MCF 10A (cell line): ENCODE measurements at places on chromosomes 2 and 18. TPM values are rescaled to one million over a fixed set of nuclear protein-coding genes. Genes with fewer than 3 reads are reported as not detected.
A peak's percentile ranks its signal among the peaks of the same experiment; 100 is the strongest.

GRCh38 chr2:19272941-19273470 is 85.4 kb downstream of the OSR1 start:
- DNase-seq = no peak

DNA sequence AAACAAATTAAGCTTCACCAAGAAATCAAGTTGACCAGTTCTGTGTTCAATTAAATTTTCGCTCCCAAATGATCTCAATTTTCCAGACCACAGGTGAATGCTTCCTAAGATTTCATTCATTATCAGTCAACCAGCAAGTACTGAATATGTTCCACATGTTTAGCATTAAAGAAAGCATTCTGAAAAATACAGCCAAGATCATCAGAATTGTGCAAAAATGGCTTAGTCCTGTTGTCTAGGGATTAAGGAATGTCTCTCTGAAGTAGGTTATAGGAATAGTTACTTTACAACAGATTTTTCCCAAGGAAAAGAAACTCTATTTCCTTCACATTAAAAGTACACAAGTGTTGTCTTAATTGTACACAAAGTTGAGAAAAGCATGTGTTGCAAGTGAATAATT is 69.2 kb downstream of the NRXN1 start:
- no peak for DNase-seq

Gene CABYR
- 3.0 TPM in 2 replicates for total RNA-seq

Gene IRS1
- 6.1 and 10.5 TPM in 2 replicates for total RNA-seq

Gene TGFA
- total RNA-seq = 17.9 and 22.5 TPM in 2 replicates

- no peak for DNase-seq
Measured at GRCh38 chr18:77359561-77360314, 110.1 kb downstream of the GALR1 start.

DNA sequence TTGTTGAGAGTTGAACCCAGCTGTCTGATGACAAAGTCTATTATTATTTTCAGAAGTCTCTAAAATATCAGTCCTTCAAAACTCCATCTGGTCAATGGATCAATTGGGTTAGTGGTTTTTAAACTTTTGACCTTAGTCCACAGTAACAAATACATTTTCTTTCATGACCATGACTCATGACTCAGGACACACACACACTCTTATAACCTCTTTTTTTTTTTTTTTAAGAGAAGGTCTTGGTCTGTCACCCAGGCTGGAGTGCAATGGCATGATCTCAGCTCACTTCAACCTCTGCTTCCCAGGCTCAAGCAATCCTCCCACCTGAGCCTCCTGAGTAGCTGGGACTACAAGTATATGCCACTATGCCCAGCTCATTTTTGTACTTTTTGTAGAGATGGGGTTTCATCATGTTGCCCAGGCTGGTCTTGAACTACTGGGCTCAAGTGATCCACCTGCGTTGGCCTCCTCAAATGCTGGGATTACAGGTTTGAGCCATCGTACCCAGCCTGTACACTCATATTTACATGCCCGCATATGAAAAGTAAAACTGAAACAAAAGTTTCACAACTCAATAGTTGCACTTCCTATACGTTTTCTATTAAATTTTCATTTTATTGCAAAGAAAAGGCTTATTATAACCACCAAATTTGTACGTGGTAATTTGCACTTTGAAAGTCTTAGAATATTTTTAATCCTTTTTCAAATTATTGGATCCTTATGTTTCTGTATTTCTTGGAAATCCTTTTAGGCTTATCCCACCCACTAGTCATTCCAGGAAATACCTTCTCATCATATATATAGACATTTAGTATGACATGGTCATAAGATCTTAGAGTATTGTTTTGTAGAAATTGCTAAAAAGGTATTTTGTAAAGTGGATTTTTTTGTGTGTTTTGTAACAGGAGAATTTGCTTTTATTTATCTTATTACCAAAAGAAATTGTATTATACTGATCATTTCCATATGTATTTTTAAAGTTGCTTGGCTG is 199.0 kb downstream of the LPIN1 start:
- no peak for DNase-seq

DNA sequence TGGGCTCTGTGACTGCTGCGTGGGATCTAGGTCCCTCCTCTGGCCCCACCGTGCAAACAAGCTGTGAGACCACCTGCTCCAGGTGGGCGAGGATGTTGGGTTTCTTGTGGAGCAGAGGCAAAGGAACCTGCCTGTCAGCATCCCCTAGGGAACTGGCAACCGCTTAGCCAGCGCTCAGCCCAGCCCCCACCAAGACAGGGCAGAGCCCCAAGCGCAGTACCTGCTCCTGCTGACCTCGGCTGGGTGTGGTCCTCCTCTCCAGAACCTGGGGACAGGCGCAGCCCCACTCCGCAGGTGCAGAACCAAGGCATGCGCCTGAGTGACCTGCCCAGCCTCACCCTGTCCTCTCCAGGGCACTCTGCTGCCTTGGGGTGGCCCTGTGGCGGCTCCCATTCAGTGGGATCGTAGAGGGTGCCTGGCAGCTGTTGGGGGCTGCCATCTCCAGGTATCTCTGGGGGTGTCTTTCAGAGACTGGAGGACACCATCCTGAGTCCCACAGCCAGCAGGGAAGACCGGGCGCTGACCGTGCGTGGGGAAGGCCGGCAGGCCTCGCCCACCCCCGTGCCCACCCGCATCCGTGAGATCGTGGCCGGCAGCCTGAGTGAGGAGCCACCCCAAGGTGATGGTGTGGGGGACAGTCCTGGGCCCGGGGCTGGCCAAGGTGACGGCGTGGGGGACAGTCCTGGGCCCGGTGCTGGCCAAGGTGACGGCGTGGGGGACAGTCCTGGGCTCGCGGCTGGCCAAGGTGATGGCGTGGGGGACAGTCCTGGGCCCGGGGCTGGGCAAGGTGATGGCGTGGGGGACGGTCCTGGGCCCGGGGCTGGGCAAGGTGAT is 12.3 kb downstream of the CROCC2 start:
- no peak for DNase-seq

DNA sequence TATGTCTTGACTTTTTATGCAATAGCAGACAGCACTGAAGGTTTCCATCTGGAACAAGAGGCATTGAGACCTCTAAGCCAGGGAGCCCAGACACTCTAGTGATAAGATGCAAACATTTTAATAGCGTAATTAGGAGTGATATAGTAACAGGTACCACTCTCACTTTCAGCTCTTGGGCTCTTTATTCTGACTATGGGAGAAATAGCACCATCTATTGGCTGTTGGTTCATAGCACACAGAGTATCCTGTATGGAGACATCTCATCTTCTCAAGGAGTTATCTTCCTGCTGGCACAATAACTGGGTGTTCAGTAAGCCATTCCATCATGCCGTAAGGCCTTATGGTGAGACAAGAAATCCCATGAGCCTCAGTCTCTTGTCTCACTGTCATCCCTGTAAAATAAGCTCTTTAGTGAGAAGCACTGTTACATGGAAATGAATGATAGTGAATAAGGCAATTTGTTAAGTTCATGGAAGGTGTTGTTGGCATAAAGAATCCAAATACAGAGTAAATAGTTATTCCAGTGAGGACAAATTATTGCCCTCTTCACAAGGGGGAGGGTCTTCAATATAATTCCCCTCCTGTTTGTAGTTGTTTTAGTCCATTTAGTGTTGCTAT is 48.3 kb downstream of the THUMPD2 start:
- peak; percentile 53 for DNase-seq

GRCh38 chr2:47301277-47301618 is 101.7 kb upstream of the MSH2 start:
- DNase-seq = no peak

Gene ANKRD53
- total RNA-seq = not detected in 2 replicates

Gene MOGAT1
- total RNA-seq = not detected in 2 replicates

- DNase-seq = no peak
Measured at GRCh38 chr2:120893811-120894584, 158.3 kb downstream of the GLI2 start.

GRCh38 chr2:21194858-21195271 is 71.1 kb downstream of the TDRD15 start:
- DNase-seq = no peak

DNA sequence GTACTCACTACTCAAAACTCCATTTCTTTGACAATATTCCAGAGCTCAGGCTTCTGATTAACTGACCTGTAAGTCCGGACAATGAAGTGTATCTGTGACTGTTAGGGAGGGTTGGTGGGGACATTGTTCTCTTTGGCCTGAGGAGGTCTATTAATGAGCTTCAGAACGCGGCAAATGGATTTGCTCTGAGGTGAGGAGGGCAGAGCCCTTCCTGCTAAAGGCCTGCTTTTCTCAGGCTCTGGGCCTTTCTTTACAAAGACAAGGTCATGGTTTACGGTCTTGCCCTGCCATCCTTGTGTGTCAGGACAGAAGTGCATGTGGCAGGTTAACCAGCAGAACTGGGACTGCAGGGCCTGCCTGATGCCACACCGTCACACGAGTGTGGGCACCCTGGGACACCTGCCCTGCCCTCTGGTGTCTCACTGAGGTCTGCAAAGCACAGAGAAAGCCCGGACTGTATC is 7.2 kb downstream of the ALKAL2 start:
- no peak for DNase-seq

Gene ERICH2
- 7.2 and 22.4 TPM in 2 replicates for total RNA-seq

Gene XRCC5
- total RNA-seq = 159 and 198 TPM in 2 replicates

- DNase-seq = peak; percentile 86
Measured at GRCh38 chr18:45690975-45691815, 32.8 kb upstream of the SLC14A1 start.

Gene CLHC1
- total RNA-seq = 32.8 and 35.4 TPM in 2 replicates

GRCh38 chr18:617970-618504 is 21.2 kb downstream of the CLUL1 start:
- DNase-seq = no peak

GRCh38 chr2:24262421-24262970 is 87.6 kb downstream of the FAM228A start:
- no peak for DNase-seq

- no peak for DNase-seq
Measured at GRCh38 chr2:177902395-177903163, 170.0 kb downstream of the PDE11A start.

- DNase-seq = no peak
Measured at GRCh38 chr2:38254796-38255195, 122.3 kb downstream of the ATL2 start.

DNA sequence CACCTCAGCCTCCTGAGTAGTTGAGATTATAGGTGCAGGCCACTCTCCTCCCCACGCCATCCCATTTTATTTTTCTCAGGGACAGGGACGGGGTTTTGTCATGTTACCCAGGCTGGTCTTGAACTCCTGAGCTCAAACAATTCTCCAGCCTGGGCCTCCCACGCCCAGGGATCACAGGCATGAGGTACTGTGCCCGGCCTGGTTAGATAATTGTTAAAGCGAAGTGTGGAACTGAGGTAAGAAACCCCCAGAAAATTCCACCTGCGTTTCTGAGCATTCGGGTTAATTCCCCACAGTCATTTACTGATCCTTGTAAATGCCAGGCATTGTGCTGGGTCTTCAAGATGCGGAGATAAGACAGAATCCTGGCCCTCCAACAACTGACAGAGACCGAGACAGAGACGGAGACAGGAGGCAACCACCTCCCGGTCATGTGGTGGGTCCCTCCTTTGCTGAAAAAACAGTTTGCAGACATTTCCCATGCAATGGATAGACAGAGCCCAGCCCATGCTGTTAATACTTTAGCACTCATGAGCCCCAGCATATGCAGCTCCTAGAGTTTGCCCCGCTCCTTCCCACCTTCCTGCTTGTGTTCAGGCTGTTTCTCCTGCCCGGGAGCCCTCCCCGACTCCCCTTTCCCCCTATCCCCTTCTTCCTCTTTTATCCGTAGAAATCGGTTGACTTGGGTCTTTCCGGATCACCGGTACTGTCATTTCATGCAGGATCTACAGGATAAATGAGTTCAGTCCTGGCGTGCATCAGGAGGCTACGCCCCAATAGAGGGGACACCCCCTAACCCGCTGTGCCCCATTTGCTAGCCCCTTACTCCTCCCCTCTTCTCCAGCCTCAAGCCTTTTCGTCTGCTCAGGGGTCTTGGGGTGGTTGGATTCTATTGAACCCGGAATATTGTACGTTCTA is 1.6 kb upstream of the RHOB start:
- no peak for DNase-seq

Gene HOXD11
- total RNA-seq = not detected in 2 replicates

DNA sequence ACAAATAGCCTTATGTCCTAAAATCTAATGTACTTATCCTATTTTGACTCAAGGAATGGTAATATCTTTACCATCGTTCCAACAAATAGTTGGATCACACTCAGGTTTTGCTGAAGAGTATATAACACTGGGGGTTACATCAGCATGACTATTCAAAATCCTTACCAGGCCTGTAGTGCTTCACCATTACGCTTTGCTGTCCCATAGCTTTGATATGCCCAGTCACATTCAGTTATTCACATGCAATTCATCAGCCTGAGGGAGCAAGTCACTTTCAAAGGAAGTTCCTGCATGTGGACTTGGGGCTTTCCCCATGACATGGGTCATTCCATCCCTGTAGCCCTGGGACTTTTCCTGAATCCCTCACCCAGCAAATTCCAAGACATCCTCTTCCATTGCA is 39.6 kb downstream of the FTCDNL1 start:
- DNase-seq = no peak

- no peak for DNase-seq
Measured at GRCh38 chr2:240595381-240596079, 9.0 kb downstream of the CAPN10 start.

GRCh38 chr2:141392517-141393213 is 738.2 kb downstream of the LRP1B start:
- no peak for DNase-seq

DNA sequence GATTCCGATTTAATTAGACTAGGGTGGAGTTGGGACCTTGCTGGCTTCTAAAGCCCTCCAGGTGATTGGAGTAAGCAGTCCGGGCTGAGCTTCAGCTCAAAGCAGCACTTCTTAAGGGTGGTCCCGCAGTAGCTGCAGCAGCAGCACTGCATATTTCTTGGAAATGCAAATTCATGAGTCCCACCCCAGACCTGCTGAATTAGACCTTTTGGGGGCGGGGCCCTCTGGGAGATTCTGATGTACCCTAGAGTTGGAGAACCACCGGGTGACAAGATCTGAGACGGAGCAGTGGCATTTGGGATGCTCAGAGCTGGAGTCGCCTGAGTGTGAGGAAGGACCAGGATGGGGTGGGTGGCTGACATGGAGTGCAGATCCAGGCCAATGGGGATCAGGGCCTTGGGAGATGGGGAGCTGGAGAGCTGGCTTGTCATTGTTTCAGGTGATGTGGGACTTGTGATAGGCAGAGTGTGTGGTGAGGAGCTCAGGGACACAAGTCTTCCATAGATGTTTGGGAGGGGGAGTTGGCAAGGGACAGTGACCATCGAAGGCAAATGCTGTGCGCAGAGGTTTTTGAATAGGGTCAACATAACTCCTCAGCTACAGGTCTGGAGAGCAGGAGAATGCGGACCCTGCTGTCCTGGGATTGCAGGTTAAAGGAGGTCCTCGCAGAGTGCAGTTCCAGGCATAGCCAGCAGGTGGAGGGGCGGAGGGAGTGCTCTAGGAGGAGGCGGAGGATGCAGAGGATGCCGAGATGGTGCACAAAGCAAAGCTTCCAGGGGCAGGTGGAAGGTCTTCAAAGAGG is 130.9 kb upstream of the RAB12 start:
- peak; percentile 64 for DNase-seq

Gene STARD6
- total RNA-seq = not detected in 2 replicates

Gene TBR1
- 0.12 and 0.26 TPM in 2 replicates for total RNA-seq

Gene IL1R1
- total RNA-seq = 5.2 and 6.0 TPM in 2 replicates

Gene CEP76
- total RNA-seq = 4.9 and 6.4 TPM in 2 replicates

Gene ALMS1
- total RNA-seq = 8.3 and 9.3 TPM in 2 replicates
